ENCODE measurements at places on chromosomes 3 and 15.
A peak's percentile ranks its signal among the peaks of the same experiment; 100 is the strongest.

- peak; percentile 81 for DNase-seq
Measured at GRCh38 chr3:126212620-126213378, 32.4 kb upstream of the ALDH1L1 start.

DNA sequence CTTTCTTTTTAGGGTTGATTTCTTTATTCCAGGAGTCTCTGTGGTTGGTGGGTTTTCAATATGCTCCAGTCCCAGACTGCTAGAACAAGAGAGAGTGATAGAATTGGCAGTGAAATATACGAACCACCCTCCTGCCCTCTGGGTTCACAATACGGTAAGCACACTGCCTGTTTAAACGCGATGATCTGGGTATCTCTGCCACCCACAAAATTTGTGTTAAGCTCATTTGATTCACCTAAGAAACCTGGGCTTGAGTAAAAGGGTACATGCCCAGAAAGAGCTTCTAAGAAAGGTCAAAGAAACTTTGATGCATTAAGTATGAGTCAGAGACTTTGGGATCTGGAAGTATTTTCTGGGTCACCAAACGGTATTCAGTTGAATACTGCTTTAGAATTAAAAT lies 29.8 kb downstream of the OXNAD1 start:
- DNase-seq, result no peak

DNA sequence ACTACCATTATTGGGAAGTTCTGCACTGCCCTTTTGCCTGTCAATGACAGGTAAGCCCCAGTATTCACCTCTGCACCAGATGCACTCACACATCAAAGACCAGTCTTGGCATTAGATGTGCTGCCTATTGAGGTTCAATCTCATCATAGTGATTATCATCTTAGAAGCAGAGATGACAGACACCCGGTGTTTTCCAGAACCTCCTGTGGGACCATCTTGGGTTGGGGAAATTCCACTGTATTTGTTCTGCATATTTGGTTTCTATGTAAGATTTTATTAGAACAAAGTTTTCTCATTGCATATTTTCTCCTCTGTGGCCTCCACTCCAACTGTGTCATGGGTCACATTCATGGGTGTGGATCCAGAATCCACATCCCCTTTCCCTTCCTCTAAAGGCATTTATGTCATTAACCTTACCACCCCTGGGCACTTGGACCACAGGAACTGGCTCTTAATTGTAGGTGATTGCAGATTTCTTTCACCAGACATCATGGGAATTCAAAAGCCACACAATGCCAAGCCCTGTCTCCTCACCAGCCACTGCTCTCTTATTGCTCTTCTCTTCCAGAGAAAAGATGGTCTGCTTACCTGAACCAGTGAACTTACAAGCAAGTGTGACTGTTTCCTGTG lies 31.2 kb downstream of the PLA1A start:
- no peak for DNase-seq

DNA sequence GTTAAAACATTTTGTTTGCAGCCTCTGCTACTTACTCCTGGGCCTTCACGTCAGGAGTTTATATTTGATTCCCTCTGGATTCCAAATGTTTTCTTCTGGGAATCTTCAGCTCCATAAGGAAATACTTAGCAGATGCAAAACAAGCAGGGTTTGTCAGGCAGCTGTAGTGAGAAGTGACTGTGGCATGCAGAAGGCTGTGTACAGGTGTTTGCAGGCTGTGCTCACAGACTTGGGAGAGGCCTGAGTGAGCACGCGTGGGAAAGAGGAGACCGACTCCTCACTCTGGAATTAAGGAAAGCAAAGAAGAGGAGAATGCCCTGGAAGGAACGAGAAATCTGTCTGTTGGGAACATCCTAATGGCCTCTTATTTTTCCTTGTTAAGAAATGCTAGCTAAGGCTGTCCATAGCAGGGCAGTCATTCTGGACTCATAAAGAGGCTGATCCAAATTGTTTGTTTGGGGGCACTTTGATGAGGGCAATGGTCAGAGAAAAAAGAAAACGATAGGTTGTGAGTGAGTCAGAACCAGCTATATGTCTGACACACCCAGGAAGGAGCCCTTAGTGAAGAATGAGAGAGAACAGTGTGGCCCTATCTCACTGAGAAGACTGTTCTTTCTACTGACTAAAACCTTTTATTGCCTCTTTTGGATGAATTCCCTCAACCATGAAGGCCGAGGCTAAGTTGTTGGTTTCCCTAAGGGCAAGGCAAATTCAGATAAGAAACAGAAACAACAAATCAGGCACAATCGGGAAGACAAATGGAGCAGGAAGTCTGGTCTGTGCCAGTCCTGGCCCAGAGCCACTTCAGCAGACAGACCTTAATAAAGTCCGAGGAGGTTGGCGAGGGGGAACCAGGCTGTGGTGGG lies 82.6 kb downstream of the TGFBR2 start:
- no peak for DNase-seq

DNA sequence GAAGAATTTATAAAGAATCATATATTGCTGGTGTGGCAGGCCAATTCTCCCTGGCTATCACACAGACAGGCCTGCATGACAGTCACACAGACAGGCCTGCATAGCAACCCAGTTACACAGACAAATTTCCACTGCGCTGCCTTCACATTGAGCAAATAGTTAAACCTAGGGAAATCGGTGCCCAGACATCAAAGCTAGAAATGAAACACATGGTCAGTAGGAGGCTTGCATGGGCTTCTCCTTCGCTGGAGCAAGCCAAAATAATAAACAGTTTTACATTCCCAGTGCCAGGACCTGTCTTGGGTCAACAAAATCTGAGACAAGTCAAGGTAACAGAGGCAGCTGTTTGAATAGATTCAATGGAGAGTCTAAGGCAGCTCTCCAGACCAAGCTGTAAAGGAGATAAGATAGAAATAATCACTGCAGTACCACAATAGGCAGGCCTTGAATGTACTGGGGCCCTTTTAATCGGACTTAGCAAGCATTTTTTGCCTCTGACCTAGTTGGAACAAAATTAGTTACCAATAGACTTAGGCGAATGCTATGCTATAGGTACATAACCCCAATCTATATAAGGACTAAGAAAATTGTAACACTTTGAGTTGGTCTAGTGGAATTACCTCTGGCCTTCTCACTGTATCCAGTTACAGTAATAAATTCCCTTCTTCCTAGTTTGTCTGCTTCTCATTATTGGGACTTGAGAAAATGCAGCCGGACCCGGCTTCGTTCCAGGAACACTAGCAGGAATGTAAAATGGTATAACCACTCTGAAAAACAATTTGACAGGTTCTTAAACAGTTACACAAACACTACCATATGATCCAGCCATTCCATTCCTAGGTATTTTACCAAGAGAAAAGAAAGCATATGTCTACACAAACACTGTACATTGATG lies 274.7 kb upstream of the UBE2E2 start:
- DNase-seq, result no peak

- no peak for DNase-seq
Measured at GRCh38 chr3:4877173-4877787, 102.0 kb upstream of the BHLHE40 start.

DNA sequence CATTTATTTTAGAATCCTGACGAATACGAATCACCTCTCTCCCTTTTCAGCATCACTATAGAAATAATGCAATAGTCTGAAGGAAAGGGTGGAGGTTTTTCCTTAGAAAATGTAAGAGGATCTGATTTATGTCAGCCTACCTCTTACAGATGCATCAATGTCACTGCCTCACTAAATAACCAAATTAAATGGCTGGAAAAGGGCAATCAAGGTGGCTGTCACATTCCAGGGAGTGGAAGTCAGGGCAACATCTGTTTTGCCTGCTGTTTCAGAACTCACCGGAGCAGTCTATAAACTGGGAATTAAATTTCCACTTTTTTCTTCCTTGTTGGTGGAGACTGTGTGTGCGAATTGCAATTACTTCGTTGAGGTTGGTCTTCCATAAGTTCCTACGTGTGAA lies 299.3 kb upstream of the PDZRN3 start:
- DNase-seq, result no peak

DNA sequence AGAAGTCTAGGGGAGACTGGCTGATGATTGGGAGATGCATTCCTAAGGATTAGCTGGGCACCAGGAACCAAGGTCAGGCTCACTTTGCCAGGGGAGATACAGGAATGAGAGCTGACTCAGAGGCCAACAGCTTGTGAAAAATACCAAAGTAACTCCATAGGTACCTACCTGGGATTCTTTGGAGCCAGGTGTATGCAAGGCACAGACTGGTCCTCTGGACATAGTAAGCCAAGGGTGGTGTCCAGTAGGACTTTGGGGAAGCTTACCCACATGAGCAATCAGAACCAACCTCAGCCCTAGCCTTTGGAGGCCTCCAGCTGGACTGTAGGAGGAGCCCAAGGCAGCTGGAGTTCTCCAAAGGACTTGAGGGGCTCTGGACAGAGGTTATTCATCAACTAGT lies 47.5 kb downstream of the CRYGS start:
- DNase-seq, result no peak

DNA sequence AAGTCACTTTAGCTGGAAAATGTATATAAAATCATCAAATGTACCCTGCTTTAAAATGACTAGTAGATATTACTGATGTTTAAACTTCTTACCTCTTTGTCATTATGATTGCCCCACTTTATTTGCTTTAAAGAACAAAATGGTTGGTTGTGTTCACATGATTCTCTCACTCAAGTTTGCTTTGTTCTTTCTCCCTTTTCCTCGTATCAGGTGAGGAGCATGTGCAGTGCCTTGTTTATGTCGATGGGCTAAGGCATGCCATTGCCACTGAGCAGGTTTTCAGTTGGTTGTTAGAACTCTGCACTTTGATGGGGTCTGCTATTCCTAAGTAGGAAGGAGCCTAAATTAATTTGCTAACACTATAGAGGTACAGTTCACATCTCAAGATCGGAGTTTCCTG lies 5.3 kb downstream of the MAP2K5 start:
- DNase-seq, result no peak

- no peak for DNase-seq
Measured at GRCh38 chr3:193734737-193735366, 141.8 kb downstream of the OPA1 start.

DNA sequence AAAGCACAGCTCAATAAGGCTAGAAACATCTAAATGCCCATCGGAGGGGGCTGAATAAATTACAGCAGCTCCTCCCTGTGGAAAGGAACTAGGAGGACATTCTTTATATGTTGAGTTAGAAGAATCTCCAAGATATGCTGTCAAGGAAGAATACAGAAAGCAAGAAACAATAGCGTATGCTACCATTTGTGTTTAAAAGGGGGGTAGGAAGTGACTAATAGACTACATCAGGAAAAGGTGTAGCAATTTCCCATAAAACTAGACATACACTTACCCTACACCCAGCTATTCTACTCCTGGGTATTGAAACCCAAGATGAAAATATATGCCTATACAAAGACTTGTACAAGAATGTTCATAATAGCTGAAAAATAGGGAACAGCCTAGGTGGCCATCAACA lies 21.6 kb downstream of the SEC61A1 start:
- DNase-seq, result no peak

DNA sequence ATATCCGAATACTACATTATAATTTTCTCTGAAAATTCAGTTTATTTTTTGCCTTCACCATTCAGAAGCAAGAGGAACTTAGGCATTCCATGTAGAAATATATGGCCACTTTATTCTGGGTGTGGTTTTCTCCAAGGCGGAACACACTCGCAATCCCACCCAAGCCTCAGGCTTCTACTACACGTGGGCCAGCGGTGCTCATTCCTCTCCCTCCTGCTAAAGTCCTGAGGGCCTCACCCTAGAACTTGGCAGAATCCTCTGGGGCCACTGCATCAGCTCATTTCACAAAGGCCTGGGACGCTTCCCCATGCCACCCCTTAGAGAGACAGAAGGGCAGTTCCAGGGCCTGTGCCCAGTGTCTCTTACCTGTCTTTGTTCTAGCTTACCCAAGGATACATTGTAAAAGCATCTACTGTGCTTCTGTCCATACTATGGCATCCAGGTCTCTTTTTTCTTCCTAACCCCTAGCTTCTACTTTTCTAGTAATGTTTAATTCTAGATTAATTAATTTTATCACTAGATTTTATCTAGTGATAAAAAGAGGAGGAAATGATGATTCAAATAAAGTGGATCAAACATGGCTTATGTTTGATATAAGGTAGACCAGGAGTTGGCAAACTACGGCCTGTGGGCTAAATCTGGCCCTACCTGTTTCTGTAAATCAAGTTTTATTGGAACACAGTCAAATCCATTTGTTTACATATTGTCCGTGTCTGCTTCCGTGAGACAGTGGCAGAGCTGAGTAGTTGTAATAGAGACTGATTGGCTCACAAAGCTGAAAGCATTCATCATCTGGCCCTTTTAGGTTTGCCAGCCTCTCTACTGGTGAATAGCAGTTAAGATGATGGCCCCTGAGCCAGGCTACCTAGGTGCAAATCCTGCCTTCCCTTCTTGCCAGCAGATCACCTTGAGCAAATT lies 29.8 kb downstream of the LARS2 start:
- no peak for DNase-seq

GRCh38 chr15:25436707-25437106 lies 2.1 kb downstream of the UBE3A start:
- no peak for DNase-seq

DNA sequence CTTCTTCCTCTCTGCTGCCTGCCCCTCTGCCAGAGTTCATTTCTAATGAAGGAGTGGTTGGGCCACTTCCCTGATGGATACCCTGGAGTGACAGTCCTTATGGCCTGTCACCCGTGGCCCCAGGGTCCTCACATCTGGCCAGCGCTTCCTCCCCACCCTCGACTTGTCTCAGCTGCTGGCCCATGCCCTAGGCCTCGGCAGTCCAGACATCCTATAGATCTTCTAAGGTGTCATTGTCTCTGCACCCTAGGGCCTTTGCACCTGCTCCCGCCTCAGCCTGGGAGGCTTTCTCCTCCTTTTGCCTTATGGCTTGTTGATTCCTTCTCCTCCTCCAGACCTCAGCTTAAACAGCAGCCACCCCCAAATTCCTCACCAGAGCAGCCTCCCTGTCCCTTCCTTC lies 181.0 kb downstream of the NSMCE3 start:
- no peak for DNase-seq

- DNase-seq, result no peak
Measured at GRCh38 chr3:6439226-6439625, 421.7 kb upstream of the GRM7 start.

DNA sequence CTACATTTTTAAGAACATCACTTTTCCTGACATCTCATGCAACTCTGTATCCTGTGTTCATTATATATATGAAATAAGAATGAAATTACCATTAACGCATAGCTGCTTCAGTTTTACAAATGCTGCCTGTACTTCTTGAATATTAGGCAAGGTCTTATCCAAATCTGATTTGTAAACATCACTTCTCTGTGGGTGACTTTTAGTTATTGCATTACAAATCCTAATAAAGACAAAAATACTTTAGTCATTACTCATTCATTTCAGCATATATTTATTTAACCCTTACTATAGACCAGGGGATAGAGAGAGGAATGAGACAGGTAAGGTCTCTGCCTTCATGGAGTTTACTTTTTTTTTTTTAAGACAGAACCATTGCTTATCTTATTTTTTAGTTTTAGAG lies 36.8 kb downstream of the MTMR10 start:
- DNase-seq, result no peak

- DNase-seq, result no peak
Measured at GRCh38 chr15:72318408-72318942, 1.5 kb downstream of the CELF6 start.

DNA sequence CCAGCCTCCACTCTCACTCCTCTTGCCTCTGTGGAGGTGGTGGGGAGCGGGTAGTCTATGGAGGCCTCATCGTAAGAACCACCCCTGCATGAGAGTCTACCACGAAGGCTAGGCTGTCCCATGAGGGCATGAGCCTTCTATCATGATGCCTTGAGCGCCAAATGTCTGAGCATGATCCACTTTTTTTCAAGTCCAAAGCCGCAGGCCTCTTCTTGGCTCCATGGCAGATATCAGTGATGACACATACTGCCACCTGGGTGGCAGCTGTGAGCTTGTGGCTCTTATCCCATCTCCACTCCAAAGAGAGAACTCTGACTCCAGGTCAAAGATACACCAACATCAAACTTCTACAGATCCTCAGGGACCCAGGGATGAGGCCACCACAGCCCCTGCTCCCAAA lies 13.5 kb downstream of the POC1A start:
- no peak for DNase-seq

All from iPS-NIHi11 (cell line).